ENCODE measurements at places on chromosomes 6 and 20.

DNA sequence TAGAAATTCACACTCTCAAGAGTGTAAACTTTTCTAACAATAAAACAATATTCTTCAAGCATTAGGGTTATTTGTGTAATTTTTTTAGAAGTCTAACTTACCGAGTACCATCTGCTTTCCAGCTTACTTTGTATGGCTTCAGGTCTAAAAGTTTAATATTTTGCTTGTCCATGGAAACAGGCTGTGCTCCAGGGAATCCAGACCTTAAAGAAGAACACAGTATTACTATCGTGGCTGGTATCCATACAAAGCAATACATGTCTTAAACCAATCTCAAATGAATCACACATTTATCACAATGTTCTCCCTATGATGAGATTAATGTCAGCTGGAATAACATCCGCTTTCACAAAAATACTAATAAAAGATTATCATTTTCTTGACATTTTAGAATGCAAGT, 73.0 kb downstream of the RNGTT start:
- no peak for DNase-seq

GRCh38 chr6:5328800-5329199, 67.5 kb downstream of the FARS2 start:
- no peak for DNase-seq

GRCh38 chr6:34575326-34575725, 19.2 kb upstream of the SPDEF start:
- no peak for DNase-seq

- no peak for DNase-seq
These were observed 3.0 kb upstream of the HUS1B start for GRCh38 chr6:659716-660581.

- no peak for DNase-seq
These were observed 226.9 kb upstream of the RREB1 start for GRCh38 chr6:6880745-6881437.

GRCh38 chr20:36334281-36335205, 28.4 kb downstream of the DLGAP4 start:
- DNase-seq, result no peak

GRCh38 chr6:11043961-11044711, at the start of gene ELOVL2:
Gene ELOVL2, minus strand, starts transcription at chr6:11044305. Its CDS starts 75 bp downstream, at chr6:11044230.
- DNase-seq, result no peak

DNA sequence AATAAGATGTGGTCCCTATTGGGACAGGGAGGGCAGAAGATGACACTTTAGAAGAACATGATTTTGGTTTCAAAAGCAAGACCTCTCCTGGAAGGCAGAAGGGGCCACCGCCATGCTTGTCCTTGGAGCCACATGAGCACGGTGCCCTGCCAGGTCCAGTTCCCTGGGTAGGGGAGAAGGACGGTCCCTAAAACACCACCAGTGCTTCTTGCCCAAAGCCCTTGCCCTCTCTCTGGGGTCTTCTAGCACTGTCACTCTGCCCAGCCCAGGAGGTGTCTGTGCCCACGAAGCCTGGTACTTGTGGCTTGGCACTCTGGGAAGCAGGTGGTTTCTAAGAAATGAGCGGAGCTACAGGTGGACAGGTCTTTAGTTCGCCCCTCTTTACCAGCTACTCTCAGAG, 46.0 kb downstream of the PLCG1 start:
- DNase-seq, result no peak

DNA sequence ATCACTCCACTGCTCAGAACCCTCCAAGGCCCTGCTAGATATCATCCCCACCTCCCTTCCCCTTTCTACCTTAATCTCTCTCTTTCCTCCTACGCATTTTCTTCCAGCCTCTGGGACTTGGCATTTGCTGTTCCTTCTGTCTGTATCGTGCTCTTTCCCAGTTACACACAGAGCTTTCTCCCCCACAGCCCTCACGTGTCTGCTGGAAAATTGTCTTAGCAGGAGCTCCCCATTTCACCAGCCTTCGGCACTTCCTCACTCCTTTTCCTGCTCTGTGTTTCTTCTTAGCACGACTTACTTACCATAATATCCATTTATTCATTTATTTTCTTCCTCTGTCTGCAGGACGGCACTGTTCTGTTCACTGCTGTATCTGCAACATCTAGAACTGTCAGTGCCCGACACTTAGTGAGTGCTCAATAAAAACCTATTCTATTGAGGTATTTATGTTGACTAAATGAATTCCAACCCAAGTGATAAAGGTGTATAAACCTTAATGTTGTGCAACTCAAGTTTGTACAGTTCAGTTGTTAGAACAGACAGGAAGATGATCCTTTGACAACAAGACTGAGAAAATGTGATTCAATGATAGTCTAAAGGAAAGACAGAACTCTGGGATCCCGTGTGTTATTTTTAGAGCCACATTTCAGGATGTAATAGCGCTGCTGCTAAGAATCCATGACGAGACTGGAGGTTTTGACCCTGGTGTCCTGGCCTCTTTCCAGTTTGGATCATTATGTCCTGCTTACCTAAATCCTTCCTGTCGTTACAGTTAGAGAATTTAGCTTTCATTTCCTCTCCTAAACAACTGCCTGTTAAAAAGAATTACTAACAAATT, 170.1 kb upstream of the LAMP5 start:
- DNase-seq, result no peak

DNA sequence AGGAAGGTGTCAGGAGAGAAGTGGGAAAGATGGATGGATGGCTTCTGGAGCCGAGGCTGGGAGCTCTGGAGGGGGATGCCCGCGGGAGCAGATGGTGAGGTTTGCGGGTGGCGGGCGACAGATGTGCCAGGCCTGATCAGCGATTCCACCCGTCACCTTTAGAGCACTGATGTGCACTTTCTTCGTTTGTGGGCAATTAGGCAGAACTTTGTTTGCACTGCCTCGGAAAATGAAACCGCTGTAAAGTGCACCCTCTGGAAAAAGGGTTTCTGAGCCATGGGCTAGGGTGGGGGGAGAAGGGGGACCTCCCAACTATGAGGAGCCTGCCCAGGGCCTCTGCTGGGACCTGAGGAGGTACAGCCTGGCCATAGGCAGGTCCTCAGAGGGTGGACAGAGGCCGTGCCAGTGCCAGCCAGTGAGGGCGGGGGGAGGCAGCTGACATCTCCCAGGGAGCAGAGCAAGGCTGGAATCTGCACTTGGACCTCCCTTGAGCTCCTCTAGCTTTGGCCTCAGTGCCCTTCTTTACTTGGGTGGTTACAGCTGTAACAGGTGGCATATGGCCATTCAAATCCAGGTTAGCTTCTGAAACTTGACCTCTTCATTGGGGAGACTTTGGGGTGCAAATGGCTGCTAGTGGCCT, 58.7 kb downstream of the CD40 start:
- no peak for DNase-seq

- DNase-seq, result no peak
These were observed 1226.8 kb upstream of the CITED2 start for GRCh38 chr6:140601021-140601808.

DNA sequence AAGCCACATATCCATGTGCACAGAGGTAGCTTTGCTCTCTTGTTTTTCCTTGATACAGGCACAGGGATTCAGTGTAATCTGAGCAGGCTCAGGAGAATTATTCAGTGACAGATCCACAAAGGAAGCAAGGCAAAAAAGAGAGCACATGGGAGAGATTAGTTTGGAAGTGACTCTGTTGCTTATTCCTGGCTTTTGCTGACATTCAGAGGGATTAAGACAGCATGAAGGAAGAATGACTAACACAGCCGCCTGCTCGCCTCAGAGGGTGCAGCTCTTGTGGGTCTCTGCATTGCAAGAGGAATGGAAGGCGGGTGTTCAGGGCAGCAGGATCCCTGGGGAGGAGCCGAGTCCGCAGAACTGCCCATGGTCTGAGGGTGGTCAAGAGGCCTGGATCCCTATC, 203.4 kb upstream of the KCNQ5 start:
- no peak for DNase-seq

- DNase-seq, result no peak
These were observed 41.2 kb downstream of the IGF2R start for GRCh38 chr6:160010067-160010466.

- DNase-seq, result no peak
These were observed 44.1 kb downstream of the ELOVL2 start for GRCh38 chr6:10999994-11000393.

GRCh38 chr20:4272225-4272624, 256.9 kb upstream of the RNF24 start:
- no peak for DNase-seq

- DNase-seq, result no peak
These were observed 110.7 kb downstream of the ADTRP start for GRCh38 chr6:11667876-11668275.

GRCh38 chr6:113596387-113597230, 260.5 kb upstream of the MARCKS start:
- no peak for DNase-seq

DNA sequence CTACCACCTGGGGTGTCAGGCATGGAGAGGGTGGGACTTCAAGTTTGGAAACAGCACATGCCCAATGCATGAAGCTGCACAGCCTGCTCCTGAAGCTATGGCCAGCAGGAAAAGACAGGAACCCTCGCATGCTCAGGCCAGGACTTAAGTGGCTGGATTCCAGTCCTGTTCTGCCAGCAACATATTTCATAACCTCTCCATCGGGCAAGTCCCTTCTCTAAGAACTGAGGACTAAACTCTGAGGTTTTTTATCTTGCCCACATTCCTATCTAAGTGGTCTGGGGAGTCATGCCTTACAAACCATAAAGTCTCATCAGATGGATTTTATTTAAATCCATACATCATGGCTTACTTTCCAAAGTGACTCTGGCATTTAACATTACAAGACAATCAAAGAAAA, 27.5 kb upstream of the AGPAT4 start:
- no peak for DNase-seq

- DNase-seq, result no peak
These were observed 7.3 kb upstream of the CBFA2T2 start for GRCh38 chr20:33482581-33482980.

GRCh38 chr6:2081155-2082138, 164.0 kb downstream of the GMDS start:
- DNase-seq, result no peak

DNA sequence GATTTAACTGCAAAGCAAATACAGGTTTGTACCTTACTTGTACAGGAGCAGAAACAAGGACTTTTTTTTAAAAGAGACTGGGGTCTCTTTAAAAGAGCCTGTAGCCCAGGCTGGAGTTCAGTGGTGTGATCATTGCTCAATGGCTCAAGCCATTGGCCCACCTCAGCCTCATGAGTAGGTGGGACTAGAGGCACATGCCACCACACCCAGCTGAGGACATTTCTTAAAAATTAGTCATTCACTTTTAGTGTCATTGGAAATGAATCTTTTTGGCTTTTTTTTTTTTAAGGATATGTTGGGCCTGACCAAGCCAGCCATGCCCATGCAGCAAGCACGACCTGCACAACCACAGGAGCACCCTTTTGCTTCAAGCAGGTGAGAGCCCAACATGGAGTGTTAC, 16.9 kb downstream of the SEC23B start:
- no peak for DNase-seq

DNA sequence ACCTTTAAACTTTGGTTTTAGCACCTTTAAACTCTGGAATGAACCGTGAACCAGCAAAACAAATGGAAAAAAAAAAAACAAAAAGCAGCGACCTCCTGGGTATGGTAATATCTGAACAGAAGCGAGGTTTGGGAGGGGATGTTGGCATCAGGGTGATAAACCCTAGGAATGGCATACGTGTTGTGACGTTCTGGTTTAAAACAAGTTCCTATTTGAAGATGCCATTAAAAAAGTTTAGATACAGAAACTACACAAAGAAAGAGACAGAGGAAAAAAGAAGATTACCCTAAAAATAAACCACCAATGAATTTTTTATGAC, 60.4 kb downstream of the ATXN1 start:
- DNase-seq, result no peak

DNA sequence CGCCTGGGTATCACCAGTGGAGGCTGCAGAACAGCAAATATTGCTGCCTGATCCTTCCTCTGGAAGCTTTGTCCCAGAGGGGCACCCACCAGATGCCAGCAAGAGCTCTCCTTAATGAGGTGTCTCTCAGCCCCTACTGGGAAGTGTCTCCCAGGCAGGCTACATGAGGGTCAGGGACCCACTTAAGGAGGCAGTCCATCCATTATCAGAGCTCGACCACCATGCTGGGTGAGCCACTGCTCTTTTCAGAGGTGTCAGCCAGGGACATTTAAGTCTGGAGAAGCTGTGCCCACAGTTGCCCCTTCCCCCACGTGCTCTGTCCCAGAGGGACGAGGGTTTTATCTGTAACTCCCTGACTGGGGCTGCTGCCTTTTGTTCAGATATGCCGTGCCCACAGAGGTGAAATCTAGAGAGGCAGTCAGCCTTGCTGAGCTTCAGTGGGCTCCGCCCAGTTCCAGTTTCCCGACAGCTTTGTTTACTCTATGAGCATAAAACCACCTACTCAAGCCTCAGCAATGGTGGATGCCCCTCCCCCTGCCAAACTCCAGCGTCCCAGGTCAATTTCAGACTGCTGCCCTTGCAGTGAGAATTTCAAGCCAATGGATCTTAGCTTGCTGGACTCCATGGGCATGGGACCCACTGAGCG, 25.9 kb upstream of the AIG1 start:
- no peak for DNase-seq

DNA sequence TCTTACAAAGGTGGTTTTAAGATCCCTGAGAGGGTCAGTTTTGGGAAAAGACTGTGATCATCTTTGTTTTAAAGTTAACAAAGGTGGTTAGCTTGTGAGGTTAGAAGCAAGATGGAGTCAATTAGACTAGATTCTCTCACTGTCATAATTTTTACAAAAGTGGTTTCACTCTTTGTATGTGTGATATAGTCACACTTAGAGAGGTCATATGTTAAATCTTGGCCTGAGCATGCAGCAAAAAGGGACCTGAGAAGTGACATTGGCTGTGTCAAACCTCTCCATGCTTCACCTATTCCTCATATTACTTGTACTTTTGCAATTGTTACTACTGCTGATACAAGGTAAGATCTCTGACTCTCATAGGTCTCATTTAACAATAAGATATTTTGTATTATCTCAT, 368.0 kb downstream of the TBC1D32 start:
- DNase-seq, result no peak

DNA sequence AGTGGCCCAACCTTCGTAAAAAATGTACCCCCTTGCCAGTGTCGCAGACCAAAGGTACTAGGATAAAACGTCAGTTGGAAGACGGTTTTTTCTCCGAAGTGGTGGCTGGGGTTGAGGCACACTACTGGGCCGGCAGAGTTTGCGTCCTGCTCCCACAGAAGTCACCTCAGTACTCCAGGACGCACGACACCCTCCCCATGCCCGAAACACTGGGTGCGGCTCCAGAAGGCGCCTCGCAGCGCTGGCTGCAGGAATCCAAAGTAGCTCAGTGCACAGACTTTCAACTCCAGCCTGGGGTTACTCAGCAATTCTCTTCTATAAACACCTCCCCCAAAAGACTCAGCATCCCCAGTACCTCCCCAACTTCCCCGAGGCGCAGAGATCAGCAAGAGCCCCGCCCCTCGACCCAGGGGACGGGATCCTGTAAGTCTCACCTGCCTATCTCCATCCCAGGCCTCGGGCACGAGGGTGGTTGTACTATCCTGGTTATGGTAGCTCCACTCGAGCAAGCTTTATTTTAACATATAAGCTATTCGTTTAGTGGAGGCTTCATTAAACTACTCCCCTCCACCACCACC, 88.2 kb downstream of the ZFP64 start:
- DNase-seq, result no peak

GRCh38 chr6:8113131-8113654, 10.8 kb upstream of the EEF1E1 start:
- DNase-seq, result no peak

GRCh38 chr6:36964349-36964748, 9.8 kb downstream of the PI16 start:
- DNase-seq, result no peak

- DNase-seq, result no peak
These were observed 193.1 kb downstream of the ATXN1 start for GRCh38 chr6:16568128-16568527.

Data from NAMALWA (cell line).